SJSA1 (cell line): ENCODE measurements at places on chromosomes 3 and 15. TPM values are rescaled to one million over a fixed set of nuclear protein-coding genes. Genes with fewer than 3 reads are reported as not detected.

Gene SOX2
- 25.6 and 26.8 TPM in 2 replicates for total RNA-seq

Gene CLDN16
- total RNA-seq, result 0.08 TPM in 1 of 2 replicates, not detected in the other

GRCh38 chr15:83784975-83785374 lies 131.1 kb downstream of the ADAMTSL3 start:
- H3K27ac ChIP-seq, result no peak overlapping the region
- H3K36me3 ChIP-seq, result no peaks in the 10 kb centered on the region
- no peak for DNase-seq
- H3K27me3 ChIP-seq, result no peaks in the 10 kb centered on the region
- no peak overlapping the region for H3K4me3 ChIP-seq

- no peaks in the 10 kb centered on the region for H3K36me3 ChIP-seq
- no peak for DNase-seq
- no peaks in the 10 kb centered on the region for H3K4me1 ChIP-seq
- H3K4me3 ChIP-seq, result no peak overlapping the region
- H3K27ac ChIP-seq, result no peak overlapping the region
- H3K27me3 ChIP-seq, result no peaks in the 10 kb centered on the region
These were observed 1270.0 kb downstream of the ROBO1 start for GRCh38 chr3:78497767-78498166.

- no peak overlapping the region for H3K4me3 ChIP-seq
- no peaks in the 10 kb centered on the region for H3K36me3 ChIP-seq
- H3K4me1 ChIP-seq, result no peaks in the 10 kb centered on the region; the same call in 1 of the 2 replicates
These were observed 39.8 kb downstream of the MUC20 start for GRCh38 chr3:195760345-195761122.
